ENCODE measurements at places on chromosomes 6 and 20.

- DNase-seq, result no peak
Observed at GRCh38 chr6:143232849-143233248, 172.2 kb downstream of the AIG1 start.

DNA sequence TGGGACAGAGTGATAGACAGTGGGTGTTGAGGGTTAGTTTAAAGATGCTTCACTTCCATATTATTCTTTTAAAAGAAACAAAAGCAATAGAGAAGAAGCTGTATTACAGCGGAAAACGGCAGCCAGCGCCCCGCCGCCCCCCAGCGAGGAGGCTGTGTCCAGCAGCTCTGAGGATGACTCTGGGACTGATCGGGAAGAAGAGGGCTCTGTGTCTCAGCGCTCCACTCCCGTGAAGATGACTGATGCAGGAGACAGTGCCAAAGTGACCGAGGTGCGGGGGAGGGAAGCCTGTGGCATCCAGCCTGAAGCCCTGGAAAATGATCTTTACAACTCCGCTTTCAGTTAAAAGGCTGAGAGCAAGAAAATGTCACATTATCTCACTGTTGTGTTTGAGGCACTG lies 100.2 kb downstream of the FIG4 start:
- no peak for DNase-seq

- peak; percentile 94 for DNase-seq
Observed at GRCh38 chr20:43457640-43458421, at the start of gene SRSF6. Gene SRSF6, plus strand, starts transcription at chr20:43457896. Its CDS starts 138 bp downstream, at chr20:43458034.

GRCh38 chr6:118198746-118199145 lies 291.7 kb downstream of the SLC35F1 start:
- DNase-seq, result no peak

- no peak for DNase-seq
Observed at GRCh38 chr6:12138936-12139335, 126.8 kb downstream of the HIVEP1 start.

- no peak for DNase-seq
Observed at GRCh38 chr20:49868964-49869363, 46.4 kb downstream of the SPATA2 start.

- no peak for DNase-seq
Observed at GRCh38 chr20:44011251-44011940, 96.7 kb downstream of the TOX2 start.

GRCh38 chr6:73394577-73395354 lies at the start of gene DDX43:
Gene DDX43, plus strand, starts transcription at chr6:73394828. Its CDS starts 78 bp downstream, at chr6:73394906.
- no peak for DNase-seq

- no peak for DNase-seq
Observed at GRCh38 chr6:139313784-139314545, 22.2 kb upstream of the TXLNB start.

DNA sequence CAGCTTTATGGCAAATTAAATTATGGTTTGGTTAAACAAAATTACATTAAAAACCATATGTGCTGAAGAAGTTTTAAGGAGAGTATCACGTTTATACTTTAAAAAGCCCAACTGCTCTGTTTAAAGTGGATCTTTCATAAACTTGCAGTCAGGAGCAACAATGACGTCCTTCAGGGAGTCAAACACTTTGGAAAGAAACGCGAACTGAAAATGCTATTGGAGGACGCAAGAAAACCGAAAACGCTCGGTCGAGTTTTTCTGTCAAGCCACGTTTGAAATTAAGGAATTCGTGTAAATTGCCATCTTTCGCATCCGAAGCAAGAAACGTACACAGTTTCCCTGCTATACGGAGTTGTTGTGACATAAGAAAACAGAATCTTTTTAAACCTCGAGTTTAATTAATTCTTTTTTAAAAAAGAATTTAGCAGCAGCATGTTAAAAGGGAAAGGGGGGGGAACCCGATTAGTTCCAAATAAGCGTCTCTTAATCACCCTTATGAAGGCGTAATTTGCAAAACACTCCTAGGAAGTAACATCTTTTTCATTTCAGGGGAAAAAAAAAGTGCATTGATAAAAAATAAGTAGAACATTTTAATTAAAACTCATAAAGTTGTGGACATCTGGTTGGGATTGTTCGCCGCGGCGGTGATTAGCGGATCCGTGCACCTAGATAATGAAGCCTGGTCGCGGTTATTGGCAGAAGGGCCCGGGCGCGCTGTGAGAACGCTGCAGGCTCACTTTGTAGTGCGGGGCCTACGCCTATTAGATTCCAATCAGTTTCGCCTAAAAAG lies 295.4 kb downstream of the TFAP2C start:
- DNase-seq, result no peak

- no peak for DNase-seq
Observed at GRCh38 chr6:154590756-154591155, 80.3 kb upstream of the CNKSR3 start.

DNA sequence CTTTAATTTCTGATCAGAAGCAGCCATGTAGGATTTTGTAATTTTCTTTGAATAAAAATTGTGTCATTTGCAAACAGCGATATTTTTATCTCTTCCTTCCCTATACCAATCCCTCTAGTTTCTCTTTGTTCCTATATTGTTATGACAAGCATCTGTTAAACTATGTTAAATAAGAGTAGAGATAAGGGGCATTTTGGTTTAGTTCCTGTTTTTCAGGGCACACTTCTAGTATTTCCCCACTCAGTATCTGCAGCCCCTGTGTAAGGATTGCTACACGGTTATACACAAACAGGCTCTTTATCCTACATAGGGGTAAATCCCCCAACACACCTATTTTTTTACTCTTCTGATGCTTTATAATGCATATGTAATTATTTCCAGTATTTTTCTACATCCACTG lies 42.1 kb downstream of the TRERF1 start:
- DNase-seq, result no peak

- no peak for DNase-seq
Observed at GRCh38 chr6:136103763-136104311, 146.3 kb downstream of the MTFR2 start.

GRCh38 chr6:14622085-14622484 lies 504.5 kb downstream of the CD83 start:
- no peak for DNase-seq

DNA sequence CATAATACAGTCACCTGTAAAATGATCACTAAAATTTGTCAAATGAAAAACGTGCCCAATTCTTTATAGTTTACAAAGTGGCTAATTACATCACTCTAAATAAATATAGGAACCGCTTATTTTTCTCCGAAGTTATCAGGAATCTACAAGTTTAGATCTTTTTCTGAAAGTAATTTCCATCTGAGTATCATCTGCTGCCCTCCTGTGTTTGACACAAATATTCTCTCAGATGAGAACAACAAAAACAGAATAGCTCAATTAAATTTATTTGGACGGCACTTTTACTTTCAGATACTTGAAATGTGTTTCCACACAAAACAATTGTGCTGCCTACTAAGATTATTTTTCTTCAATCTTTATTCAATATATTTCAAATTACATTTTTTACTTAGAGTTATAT lies 5.0 kb downstream of the SF3B5 start:
- DNase-seq, result no peak

GRCh38 chr6:125279961-125280360 lies 21.8 kb downstream of the HDDC2 start:
- DNase-seq, result no peak

DNA sequence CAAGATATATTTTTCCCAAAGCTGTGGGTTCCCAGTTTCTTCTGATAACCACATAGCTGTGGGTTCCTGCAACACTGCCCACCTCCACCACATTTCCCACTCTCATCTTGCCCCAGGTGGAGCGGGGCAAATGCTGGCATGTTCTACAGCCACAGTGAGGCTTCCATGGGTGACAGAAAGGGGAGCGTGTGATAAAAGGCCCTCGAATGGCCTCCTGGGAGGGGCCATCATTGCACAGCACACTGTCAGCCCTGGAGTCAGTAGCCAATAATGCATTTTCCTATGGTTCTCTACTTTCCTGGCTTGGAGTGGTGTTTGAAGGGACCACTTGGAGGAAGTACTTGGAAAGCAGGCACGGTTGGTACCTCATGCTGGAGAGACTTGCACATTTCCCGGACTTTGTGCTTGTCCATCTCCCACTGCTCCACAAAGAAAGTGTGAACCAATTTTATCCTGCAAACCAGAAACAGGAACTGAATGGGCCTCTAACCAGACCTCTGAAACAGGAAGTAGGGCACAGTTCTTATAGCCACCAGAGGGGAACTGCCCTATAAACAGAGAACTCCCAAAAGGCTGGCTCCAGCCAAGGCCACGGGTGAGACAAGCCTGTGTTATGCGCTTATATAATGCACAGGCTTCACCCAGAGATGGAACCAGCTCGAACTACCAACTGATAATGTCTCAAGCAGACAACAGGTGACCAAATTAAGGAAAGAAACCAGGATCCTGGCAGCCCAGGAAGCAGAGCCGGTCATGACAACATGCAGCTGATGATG lies 8.6 kb downstream of the MAP3K5 start:
- DNase-seq, result no peak

DNA sequence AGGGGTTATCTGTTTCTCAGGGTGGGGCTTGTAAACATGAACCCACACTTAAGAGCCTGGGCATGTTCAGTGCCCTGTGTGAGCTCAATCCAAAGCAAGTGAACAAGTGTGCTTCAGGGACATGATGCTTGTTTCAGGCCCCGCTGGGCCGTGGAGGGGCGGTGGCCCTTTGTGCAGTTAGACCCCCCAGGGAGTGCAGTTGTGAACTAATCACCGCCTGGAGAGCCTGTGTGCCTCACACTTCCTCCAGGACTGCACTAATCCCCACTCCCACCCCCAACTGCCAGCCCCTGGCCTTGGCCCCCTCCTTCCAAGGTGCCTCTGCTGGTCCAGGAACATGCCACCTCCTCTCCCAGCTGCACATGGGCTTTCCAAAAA lies 58.1 kb downstream of the RREB1 start:
- no peak for DNase-seq

DNA sequence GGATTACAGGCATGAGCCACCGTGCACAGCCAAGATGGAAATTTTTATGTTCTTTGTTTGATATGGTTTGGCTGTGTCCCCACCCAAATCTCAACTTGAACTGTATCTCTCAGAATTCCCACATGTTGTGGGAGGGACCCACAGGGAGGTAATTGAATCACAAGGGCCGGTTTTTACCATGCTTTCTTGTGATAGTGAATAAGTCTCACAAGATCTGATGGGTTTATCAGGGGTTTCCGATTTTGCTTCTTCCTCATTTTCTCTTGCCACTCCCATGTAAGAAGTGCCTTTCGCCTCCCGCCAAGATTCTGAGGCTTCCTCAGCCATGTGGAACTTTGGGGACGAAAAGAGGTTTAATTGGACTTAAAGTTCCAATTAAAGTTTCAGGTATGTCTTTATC lies 14.6 kb downstream of the EEF1A1 start:
- DNase-seq, result no peak

GRCh38 chr6:13924949-13925881 lies at the start of gene RNF182:
Gene RNF182, plus strand, starts transcription at chr6:13924952. Its CDS starts 52,168 bp downstream, at chr6:13977120.
- DNase-seq, result no peak

DNA sequence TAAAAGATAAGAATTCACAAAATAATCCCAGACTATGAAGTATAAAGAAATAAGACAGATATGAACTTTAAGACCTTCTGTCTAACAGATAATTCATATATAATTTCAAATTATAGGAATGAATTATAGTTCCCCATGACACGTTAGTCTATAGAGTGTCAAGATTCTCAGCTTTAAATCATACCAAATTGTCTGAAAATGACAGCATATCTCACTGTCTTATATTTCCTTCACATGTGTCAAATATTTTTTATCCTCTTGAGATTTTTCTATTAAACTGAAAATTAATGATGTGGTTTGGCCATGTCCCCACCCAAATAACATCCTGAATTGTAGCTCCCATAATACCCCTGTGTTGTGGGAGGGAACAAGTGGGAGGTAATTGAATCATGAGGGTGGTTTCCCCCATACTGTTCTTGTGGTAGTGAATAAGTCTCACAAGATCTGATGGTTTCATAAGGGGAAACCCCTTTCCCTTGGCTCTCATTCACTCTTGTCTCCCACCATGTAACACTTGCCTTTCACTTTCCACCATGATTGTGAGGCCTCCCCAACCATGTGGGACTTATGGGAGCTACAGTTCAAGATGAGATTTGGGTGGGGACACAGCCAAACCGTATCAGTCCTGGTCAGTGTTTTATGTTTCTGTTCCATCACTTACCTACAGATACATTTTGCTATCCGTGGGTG lies 825.3 kb upstream of the GJE1 start:
- DNase-seq, result no peak

GRCh38 chr20:25676164-25676809 lies 20.4 kb downstream of the ZNF337 start:
- DNase-seq, result no peak

DNA sequence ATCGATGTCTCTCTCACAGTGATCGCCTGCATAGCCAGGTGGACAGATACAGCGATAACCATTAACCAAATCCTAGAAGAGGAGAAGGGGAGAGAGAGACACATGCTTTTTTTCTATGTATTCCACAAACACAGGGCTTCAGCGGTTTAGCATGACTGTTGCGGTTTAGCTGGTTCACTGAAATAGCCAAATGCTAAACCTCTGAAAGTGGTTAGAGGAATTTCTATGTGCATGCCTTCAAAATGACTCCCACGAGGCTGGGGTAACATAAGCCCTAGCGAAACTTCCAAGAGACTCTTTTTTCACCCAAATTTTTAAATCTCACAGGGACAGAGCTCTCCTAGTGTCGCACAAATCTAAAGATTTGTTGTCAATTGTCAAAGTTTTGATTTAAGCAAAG lies 25.1 kb downstream of the JAG1 start:
- no peak for DNase-seq

DNA sequence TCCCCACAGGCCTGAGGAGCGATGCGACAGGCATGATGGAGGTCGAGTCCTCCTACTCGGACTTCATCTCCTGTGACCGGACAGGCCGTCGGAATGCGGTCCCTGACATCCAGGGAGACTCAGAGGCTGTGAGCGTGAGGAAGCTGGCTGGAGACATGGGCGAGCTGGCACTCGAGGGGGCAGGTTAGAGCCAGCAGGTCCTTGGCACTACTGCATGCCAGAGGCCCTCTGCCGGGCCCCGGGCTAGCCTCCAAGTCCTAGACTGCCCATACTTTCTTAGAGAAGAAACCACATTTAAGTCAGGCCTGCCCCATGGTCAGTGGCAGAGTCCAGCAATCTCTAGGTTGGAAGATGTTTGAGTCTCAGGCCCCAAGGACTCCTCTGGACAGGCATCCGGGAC lies 32.1 kb downstream of the PKIG start:
- DNase-seq, result no peak

DNA sequence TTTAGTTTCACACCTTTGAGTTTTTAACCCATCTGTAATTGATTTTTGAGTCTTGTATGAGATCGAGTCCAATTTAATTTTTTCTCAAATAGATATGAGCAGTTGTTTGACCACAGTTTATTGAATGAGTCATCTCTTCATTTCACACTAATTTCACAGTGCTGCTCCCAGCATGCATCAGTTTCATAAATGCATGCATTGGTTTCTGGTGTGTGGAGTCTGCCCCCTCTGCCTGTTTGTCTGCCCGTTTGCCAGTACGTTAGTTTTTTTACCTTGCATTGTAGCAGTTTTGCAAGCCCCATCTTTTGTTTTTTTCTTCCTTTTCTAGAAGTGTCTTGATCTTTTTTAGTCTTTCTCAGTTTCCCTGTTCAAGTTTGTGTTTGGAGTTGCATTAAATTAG lies 11.9 kb downstream of the SLX4IP start:
- peak; percentile 55 for DNase-seq

GRCh38 chr6:88166493-88167351 lies 575 bp upstream of the CNR1 start:
- no peak for DNase-seq
